Activated T-cell treated with anti-CD3 and anti-CD28 coated beads, Interleukin-2, amount 50 U/mL, for 24 hours (primary cell): ENCODE measurements at places on chromosomes 4 and X.

DNA sequence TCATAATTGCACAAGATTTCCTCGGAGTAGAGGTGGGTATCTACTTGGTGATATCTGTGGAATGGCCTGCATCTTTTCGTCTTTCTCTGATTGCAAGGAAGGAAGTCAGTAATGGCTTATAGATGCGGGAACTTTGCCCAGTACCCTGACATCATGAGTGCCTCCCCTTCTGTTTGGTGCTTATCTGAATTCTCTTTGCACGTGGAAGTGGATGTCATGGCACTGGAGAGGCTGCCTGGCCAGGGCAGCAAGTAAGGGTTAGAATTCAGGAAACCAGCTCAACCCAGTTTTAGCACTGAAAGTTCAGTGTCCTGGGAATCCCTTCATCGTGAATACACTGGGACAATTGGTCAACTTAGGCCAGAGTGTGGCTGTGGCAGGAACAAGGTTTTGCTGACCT, 83.5 kb upstream of the RAPGEF2 start:
- no peak for DNase-seq

GRCh38 chrX:101040197-101040596, 11.7 kb downstream of the TRMT2B start:
- no peak for DNase-seq

GRCh38 chr4:181193131-181193930, 1049.9 kb upstream of the TENM3 start:
- no peak for DNase-seq

- no peak for DNase-seq
Measured at GRCh38 chrX:15911734-15912550, 57.3 kb upstream of the AP1S2 start.

- no peak for DNase-seq
Measured at GRCh38 chr4:180153587-180153986, 2089.6 kb upstream of the TENM3 start.

DNA sequence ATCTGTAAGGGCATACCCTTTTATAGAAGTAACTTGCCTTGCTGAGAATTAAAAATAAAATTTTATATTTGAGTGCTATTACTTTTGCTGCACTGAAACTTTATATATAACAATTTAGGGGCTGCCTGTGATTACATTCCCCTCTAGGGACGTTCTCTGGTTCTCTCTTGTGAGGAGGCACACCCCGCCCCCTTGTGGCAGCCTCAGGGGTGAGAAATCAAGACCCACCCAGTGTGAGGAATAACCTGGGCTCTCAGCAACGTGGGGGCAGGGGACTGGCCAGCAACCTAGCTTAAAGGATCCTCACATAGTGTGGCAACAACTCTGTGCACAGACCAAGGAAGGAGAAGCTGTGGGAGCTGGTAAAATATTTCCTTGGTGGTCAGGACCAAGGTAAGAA, 43.7 kb downstream of the MAGEA9 start:
- peak; percentile 75 for DNase-seq

- DNase-seq = no peak
Measured at GRCh38 chrX:39779952-39780783, 317.6 kb downstream of the BCOR start.
